ENCODE measurements at places on chromosomes 11 and 22.

- DNase-seq = no peak
Measured at GRCh38 chr11:131595797-131596196, 225.4 kb downstream of the NTM start.

DNA sequence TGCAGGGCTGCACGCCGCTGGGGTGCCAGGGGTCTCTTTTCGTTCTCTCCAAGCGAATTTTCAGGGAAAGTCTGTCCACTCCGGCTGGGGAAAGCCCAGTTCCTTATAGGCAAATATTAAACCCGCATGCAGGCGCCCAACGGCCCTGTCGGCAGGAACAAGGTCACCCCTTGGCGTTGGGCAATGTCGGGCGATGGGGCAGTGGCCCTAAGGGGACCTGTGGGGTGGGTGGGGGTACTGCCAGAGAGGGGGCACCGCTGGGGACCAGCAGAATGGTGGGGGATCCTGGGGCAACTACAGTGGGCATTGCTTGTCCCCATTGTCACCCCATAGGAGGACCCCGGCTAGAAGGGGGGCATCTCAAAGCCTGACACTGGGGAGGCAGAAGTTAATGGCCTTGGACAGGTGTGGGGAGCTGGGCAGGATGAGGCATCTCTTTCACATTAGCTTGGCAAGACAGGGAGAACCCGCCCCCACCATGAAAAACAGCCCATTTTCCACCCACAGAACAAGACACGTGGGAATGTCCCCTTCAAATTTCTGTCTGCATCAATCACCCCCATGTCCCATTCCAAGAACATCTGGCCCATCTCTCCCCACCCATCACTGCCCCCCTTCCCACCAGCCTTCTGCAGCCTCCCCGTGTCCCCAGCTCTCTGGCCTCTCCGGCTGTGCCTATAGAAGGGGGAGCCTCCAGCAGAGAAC is 5.5 kb upstream of the IGF2 start:
- DNase-seq = no peak

DNA sequence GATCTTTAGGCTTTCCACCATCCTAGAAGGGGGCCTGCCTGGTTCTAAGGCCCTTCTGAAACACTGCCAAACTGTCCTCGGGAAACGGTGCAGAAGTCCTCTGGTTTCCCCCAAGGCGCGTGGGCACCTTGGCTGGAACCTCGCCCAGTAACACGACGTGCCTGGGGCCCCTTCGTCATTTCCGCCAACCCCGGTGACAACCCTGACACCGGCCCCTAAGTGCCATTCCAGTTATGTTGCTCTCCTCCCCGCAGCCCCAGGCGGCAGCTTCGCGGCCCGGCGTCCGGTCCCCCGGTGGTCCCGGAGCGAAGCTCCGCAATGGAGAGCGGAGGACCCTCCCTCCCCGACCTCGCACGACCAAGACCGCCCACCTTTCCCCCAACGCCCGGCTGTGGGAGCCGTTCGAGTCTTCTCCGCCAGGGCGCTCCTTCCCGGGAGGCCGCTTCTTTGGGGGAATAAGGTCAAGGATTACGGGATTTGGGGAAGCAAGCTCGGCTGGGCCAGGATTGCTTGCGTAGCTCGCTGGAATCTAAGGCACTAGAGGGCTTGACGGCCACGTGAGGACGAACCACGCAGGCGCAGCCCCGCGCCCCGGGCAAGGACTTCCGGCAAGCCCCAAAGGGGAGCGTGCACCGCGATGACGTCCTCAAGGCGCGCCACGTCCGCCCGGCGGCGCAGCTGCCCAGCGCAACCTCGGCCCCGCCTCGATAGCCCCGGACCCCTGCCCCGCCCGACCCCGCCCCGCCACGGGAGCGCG is 626 bp downstream of the RNH1 start:
- peak; percentile 97 for DNase-seq

GRCh38 chr11:63779039-63779438 is 10.5 kb upstream of the ZFTA start:
- DNase-seq = no peak

DNA sequence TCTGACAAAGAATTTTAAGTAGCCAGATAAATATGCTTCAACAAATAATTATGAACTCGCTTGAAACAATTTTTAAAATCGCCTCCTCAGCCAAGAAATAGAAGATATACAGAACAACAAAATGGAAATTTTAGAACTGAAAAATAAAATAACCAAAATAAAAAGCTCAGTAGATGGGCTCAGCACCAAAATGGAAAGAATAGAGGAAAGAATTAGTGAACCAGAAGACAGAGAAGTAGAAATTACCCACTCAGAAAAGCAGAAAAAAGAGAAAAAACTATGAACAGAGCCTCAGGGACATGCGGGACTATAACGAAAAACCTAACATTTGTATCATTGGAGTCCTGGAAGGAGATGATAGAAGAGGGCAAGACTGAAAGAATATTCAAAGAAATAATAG is 7.4 kb downstream of the COMMD9 start:
- no peak for DNase-seq

- DNase-seq = no peak
Measured at GRCh38 chr22:24046024-24046423, 34.9 kb downstream of the CABIN1 start.

- DNase-seq = no peak
Measured at GRCh38 chr11:14607713-14608112, 35.9 kb upstream of the PDE3B start.

DNA sequence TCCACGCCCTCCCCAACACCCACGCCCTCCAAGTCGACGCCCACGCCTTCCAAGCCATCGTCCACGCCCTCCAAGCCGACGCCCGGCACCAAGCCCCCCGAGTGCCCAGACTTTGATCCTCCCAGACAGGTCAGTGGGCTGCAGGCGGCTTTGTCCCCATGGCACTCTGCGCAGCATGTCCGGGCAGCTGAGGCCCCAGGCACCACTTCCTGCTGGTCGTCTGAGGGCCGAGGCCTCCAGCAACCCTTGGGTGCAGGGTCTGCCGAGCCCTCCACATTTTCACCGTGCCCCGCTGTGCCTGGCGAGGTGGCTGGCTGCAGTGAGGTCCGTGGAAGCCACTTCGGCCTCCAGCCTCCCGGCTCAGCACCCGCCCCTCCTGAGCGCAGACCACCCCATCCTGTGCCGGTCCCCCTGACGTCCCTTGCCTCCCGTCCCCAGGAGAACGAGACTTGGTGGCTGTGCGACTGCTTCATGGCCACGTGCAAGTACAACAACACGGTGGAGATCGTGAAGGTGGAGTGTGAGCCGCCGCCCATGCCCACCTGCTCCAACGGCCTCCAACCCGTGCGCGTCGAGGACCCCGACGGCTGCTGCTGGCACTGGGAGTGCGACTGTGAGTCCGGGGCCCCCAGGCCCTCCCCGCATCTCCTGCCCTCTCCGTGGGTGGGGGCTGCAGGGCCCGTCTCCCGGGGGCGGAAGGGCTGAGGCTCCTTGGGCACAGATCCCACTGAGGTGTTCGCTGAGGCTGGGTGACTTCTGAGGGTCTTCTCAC is 26.8 kb downstream of the MUC2 start:
- DNase-seq = no peak

DNA sequence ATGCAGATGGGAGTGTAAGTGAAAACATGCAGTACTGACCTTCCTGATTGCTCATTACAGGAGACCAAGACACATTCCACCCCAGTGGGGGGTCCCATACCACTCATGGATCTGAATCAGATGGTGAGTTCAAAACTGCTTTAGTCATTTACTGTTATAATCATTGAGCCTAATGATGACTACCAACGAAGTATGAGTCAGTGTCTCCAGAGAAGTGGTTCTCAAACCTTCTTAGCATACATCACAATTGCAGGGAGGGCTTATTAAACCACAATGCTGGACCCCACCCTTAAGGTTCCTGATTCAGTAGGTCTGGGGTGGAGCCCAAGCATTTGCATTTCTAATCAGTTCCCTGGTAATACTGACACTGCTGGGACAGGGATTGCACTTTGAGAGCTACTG is 75.8 kb downstream of the CD44 start:
- peak; percentile 43 for DNase-seq

GRCh38 chr22:36360871-36361383 is 26.8 kb downstream of the MYH9 start:
- DNase-seq = no peak

- no peak for DNase-seq
Measured at GRCh38 chr22:28736301-28737155, 5.1 kb downstream of the CHEK2 start.

- no peak for DNase-seq
Measured at GRCh38 chr11:28400331-28401100, 292.3 kb downstream of the METTL15 start.

DNA sequence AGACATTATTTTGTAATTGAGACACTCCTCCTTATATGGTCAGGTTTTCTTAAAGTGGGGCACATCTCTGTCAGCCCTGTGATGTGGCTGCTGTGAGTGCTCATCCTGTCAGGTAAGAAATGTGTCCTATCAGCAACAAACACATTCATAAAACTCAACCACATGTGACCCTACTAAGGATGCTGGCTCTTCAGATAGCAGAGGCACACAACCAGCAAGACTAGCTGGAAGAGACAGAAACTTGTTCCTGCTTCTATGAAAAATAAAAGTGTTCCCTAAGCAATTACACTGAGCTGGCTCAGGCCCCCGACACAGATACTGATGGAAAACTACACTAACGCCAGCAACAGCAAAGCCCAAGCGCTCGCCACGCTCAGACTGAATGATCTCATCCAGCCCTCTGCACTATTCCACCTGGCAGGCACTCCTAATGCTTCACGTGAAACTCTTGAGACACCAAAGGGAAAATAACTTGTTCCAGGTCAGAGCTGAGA is 49.8 kb upstream of the CYP2D6 start:
- peak; percentile 76 for DNase-seq

DNA sequence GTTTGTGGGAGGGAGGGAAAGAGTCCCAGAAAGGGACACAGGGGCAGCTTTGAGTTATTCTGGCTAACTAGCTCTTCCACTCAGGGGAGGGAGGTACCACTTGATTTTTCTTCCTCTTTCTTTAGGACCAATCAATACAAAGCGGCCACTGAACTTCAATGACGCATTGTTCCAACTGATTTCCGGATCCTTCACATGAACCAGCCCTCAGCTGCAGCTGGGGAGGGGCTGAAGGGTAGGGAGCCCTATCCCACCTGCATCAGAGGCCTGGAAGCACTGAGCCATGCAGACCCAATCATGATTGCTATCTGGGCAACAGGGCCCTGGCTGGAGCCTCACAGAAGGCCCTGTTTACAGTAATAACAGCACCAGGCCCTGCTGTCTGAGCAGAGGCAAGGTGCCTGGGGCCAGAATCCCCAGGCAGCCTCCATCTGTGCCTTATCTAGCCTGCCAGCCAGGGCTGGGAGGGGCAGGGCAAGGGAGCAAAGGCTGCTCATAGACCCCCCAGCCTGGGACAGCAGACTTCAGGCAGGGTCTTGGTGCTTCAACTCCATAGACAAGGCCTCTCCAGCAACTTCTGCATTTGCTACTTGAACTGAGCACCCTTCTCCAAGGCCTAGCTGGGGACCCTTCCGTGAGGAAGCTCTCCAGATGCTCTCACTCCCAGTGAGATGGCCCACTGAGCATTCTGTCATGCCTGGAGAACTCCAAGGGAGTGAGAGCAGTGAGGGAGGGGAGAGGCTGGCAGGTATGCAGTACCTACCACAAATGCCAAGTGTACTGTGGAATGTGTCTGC is 22.5 kb downstream of the CLPB start:
- DNase-seq = peak; percentile 12

- DNase-seq = no peak
Measured at GRCh38 chr11:34487430-34487829, 26.2 kb downstream of the ELF5 start.

- DNase-seq = no peak
Measured at GRCh38 chr11:65776196-65776595, 4.6 kb downstream of the AP5B1 start.

All from CD4-positive, alpha-beta T cell treated with Interleukin-12 subunit alpha and Interleukin-12 subunit beta, for 1 hour (primary cell).